ENCODE measurements at places on chromosomes 1 and 21. TPM values are rescaled to one million over a fixed set of nuclear protein-coding genes. Genes with fewer than 3 reads are reported as not detected.

The CNR2 gene
- not detected for total RNA-seq

The SAMSN1 gene
- not detected for total RNA-seq

The LY9 gene
- total RNA-seq, result not detected

The TRABD2B gene
- total RNA-seq, result not detected

The BCL2L15 gene
- total RNA-seq, result 0.17 TPM

The TRIM58 gene
- total RNA-seq, result 0.17 TPM

The TEDDM1 gene
- total RNA-seq, result not detected

- no peak for DNase-seq
These were observed 166.6 kb upstream of the COL11A1 start for GRCh38 chr1:103274886-103275285.

DNA sequence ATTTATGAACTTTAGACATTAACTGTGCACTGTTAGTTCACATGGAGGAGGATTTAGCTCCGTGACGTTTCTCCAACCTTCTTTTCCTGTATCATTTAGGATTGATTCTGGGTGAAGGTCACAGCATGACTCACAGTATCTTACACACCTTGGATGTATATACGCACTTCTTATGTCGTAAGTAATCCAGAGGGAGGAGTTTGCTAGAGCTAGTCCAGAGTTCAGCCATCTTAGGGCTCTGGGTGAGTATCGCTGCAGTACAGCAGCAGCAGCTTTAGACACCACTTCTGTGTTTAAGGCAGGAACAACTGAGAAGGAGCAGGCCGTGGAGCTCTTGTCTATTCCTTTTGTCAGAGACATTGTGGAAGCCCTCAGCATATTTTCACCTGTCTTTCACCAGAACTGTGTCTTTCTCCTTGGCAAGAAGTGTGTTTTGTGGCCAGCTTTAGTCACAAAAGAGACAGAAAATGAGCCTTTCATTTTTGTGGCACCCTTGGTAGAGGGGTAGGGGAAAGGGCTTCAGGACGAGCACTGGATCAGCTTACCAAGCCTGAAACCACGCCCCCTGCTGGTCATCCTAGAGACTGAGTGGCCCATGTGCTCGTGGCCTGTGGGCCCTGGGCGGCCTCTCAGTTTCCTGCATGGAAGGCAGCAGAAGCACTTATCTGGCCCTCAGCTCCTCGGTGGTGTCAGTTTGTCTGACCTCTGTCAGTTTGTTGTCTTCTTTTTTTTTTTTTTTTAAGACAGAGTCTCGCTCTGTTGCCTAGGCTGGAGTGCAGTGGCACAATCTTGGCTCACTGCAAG, 64.0 kb downstream of the ADARB1 start:
- DNase-seq, result peak; percentile 89

DNA sequence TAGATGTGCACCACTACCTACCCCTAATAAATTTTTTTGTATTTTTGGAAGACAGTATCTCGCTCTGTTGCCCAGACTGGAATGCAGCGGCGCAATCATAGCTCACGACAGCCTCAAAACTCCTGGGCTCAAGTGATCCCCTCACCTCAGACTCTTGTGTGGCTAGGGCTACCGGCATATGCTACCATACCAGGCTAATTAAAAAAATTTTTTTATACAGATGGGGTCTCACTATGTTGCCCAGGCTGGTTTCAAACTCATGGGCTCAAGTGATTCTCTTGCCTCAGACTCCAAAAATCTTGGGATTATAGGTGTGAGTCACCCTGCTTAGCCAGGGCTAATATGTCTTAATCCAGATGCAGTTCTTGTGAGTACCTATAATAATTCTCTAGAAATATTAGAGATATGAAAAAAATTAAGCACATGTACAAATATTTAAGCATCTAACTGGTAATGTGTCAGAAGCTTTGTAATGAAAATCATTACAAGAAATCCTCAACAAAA, 9.5 kb downstream of the SORT1 start:
- DNase-seq, result no peak

DNA sequence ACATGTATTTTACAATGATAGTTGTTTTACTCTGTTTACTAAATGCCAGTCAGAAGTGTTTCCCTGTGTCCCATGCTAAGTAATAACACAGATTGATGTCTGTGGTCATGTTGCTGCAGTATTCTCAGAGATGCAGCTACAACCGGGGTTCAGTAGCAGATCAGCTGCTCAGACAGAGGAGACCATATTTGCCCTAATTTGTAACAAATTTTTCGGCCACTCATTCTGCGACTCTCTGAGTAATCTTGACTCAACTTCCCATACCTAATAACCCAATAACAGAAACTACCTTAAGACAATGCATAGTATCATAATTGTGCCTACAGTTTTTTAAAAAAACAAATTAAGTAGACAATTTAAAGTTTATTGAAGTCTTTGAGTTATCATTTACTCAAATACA, 32.6 kb downstream of the NIBAN1 start:
- no peak for DNase-seq

GRCh38 chr1:173005196-173005864, 45.4 kb downstream of the TNFSF18 start:
- no peak for DNase-seq

DNA sequence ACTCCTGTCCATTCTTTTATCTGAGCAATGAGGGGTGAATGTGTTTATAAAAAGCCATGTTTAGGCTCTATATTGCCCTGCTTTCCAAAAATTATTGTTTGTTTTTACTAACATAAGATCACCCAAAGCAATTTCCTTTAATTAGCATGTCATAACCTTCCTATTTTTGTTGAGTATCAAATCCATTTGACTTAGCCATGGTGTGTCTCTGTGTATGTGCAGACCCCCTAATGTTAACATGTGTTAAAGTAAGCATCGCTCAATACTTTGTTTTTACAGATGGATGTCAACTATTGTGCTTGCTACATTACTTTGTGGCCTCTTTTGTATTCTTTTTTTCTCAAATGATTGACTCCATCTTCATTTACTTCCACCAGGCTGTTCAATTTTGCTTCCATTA, 585.4 kb downstream of the USP25 start:
- no peak for DNase-seq

- no peak for DNase-seq
These were observed 3.8 kb downstream of the SERTAD4 start for GRCh38 chr1:210236386-210236839.

DNA sequence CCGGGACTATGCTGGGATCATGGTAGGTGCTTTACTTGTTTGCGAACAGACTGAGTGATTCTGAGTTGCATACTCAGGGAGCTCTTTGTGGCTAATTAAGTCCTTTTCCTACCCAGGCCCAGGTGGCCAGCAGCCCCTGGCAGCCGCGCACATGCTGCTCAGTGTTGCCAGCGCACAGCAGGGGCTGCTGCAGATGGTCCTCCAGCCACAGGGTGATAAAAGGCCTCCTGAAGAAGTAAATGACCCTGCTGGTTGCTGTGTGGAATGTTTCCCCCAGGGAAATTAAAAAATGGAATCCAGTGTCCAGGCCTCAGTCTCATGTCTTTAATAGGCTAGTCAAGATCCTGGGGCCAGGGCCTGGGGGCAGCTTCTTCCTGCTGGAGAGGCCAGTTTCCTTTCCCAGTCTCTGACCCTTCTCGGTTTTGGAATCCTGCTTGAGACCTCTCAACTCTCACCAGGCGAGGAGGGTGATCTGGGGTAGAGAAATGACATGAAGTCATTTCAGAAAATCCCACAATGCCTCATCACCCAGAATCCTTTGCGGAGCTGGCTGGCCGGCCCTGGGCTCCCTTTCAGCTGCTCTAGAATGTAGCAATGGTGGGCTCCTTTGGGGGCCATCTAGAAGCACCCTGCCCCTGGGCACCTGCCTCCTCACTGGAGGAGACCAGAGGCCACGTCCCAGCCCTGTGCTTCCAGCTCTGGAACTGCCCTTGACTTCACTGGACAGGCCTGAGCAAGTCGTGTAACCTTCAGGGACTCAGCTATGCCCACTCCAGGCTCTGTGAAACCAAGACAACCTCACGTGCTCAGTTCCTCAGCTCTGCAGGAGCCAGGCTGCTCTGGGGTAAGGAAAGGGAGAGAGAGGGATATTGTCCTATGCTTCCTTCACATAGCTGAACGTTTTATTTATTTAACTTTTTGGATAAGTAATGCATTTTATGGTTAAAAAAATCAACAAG, 131.4 kb downstream of the MRPS6 start:
- no peak for DNase-seq

GRCh38 chr1:27192039-27192529, 37.2 kb upstream of the SLC9A1 start:
- no peak for DNase-seq

GRCh38 chr1:149846042-149846441, 53.3 kb upstream of the BOLA1 start:
- DNase-seq, result no peak

DNA sequence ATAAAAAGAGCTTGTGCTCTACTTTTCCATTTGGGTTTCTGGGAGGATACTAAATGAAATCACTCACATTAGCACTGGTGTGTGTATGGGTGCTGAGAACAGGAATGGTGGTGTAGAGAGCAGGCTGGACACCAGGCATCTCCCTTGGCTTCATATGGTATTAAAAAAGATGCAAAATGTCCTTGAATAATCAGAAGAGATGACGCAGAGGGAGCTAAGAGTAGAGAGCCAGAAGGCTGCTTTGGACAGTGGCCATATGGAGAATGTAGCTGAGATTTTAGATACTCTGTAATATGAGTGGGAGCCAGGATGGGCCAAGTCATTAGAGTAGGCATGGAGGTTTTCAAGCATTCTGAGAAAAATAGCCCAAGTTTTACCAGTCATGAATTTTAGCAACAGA, 112.3 kb upstream of the ZRANB2 start:
- no peak for DNase-seq

DNA sequence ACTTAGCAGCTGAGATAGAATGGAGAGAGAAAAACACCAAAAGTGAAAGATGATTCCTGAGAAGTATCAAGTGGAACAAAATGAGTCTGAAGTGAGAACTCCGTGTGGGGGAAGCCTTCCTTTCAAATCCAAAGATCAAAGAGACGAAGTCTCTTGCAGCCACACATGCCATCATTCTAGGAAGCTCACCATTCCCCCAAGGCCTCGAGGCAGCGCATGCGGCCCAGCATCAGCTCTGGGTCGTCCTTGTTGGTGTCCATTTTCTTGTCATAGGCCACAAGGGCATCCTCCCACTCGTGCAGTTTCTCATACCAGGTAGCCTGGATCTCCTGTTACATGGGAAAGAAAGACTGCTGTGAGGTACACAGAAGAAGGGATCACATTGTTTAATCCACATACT, 32.2 kb upstream of the ANGPTL7 start:
- DNase-seq, result no peak

DNA sequence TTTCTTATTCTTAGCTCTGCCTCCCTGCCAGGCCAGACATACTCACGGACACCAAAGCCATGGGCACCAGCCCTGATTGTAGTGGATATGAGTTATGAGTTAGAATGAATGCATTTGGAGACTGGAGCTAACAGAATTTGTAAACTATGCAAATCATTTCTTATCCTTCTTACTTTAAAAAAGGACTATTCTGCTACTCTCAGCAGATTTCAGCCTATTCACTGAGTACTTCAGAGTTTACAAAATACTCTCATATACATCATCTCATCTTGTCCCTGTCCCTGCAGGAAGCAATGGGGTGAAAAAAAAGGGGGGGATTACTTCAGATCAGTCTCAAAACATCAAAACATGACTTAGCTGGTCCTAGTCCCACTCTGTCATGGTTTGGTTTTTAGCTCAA, 541.4 kb upstream of the PLXNA2 start:
- DNase-seq, result no peak

DNA sequence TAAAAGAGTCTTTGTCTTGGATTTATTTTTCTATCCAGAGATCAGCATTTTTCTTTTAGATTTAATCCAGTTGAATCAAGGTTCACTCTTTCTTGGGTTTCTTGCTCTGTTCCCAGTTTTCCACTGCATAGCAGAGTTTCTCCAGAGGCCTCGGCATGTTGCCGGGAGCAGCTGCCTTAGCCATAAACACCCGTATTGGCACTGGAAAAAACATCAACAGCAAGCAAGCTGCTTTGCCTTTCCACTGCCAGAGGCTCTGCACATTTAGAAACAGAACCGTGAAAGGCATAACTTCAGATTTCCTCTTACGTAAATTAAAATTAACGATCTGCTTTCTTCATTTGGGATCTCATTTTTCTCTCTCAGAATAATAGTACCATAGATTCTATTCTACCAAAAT, 181.8 kb upstream of the L1TD1 start:
- no peak for DNase-seq
